ENCODE measurements at places on chromosomes 16 and 17.

- DNase-seq, result no peak
Observed at GRCh38 chr17:45965812-45966211, 33.2 kb upstream of the STH start.

DNA sequence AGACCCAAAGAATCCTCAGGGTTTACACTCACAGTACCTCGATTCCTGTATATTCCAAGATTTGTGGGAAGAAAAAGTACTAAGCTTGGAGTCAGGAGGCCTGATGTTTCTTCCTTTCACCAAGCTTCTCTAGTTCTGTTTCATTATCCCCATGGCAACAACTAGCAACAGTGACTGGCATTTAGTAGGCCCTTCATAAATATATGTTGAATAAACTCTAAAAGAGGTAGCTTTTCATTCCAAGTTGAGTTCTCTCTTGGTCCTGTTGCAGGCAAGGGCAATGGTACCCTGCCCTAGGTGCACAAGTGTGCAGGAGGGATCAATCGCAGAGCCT is 527 bp upstream of the UBE2Z start:
- no peak for DNase-seq

- DNase-seq, result no peak
Observed at GRCh38 chr16:13453938-13454553, 465.9 kb upstream of the ERCC4 start.

GRCh38 chr17:70609566-70609965 is 440.2 kb downstream of the KCNJ2 start:
- DNase-seq, result no peak

- DNase-seq, result no peak
Observed at GRCh38 chr17:75808905-75809621, 24.5 kb downstream of the UNK start.

GRCh38 chr17:72682605-72683004 is 409.9 kb downstream of the SLC39A11 start:
- no peak for DNase-seq

- DNase-seq, result no peak
Observed at GRCh38 chr17:79011451-79012147, 2.0 kb upstream of the CANT1 start.

DNA sequence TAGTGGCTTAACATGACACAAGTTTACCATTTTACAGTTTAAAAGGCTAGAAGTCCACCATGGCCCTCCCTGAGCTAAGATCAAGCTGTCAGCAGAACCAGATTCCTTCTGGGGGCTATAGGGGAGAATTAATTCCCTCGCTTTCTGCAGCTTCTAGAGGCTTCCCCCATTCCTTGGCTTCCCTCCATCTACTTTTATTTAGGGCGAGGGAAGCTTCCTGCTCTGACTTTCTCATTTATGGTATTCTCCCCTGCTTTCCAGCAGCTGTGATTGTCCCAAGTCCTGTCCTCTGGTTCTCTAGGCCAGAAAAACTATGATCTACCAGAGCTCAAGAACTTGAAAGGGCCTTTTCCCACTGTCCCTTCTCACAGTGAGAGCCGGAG is 4.3 kb downstream of the CETP start:
- no peak for DNase-seq

DNA sequence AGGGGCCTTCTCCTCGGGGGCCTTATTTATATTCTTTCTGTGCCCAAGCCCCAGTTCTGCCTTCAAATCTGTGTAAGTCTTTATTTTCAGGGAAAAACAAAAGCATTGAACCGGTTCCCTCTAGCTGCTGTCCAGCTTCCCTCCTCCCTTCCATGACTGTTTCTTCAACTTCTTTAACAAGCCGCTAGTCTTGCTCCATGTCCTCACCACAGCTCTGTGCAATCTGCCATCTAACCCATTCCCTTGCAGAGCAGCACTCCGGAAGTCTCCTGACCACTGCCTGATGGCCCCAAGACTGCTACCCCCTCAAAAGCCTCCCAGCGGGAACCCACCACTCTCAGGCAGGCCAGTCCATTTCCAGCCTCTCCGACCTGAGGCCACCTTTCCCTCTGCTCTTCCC is 16.9 kb downstream of the EMC8 start:
- DNase-seq, result no peak

GRCh38 chr17:13273806-13274205 is 256.0 kb upstream of the ELAC2 start:
- DNase-seq, result no peak

- DNase-seq, result no peak
Observed at GRCh38 chr17:78407387-78408000, 29.0 kb downstream of the PGS1 start.

DNA sequence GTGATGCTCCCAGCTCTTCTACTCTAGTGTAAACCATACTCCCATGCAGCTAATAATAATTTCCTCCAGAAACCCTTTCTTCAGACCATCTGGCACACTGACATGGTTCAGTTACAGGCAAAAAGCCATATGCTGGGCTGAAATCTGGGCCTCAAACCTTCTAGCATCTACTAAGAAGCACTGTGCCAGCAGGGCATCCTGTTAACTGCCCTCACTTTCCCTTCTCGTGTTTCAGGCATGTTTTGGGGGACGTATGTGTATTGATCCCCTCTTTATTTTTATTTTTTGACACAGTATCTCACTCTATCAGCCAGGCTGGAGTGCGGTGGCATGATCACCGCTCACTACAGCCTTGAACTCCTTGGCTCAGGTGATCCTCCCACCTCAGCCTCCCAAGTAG is 33.3 kb downstream of the STAT5A start:
- DNase-seq, result no peak

- no peak for DNase-seq
Observed at GRCh38 chr16:10113248-10113647, 69.0 kb downstream of the GRIN2A start.

GRCh38 chr17:76727745-76728456 is 1.3 kb downstream of the METTL23 start:
- DNase-seq, result no peak

GRCh38 chr17:12386225-12386624 is 279.5 kb upstream of the MYOCD start:
- DNase-seq, result no peak

DNA sequence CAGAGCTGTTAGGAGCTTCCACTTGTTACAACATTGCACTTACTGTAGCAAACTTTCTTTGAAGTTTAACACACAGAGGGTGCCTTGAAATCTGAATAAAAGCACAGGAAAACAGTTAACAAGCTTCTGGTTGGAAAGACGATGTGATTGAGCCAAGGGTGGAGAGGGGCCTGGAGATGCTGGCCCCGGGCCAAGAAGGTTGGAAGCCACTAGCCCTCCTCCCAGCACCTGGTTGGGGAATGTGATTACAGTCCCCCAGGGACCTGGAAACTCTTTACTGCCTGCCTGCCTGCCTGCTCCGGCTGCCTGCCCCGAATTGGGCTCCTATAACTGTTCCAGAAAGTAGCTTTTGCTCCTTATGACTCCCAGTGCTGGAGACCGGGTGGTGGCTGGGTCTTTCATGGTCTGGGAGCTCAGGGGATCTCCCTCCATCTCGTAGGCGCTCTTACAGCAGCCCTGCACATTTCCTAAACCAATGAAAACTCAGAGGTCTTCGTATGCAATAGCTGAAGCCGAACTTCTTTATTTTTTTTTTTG is 48.0 kb upstream of the ZFHX3 start:
- no peak for DNase-seq

DNA sequence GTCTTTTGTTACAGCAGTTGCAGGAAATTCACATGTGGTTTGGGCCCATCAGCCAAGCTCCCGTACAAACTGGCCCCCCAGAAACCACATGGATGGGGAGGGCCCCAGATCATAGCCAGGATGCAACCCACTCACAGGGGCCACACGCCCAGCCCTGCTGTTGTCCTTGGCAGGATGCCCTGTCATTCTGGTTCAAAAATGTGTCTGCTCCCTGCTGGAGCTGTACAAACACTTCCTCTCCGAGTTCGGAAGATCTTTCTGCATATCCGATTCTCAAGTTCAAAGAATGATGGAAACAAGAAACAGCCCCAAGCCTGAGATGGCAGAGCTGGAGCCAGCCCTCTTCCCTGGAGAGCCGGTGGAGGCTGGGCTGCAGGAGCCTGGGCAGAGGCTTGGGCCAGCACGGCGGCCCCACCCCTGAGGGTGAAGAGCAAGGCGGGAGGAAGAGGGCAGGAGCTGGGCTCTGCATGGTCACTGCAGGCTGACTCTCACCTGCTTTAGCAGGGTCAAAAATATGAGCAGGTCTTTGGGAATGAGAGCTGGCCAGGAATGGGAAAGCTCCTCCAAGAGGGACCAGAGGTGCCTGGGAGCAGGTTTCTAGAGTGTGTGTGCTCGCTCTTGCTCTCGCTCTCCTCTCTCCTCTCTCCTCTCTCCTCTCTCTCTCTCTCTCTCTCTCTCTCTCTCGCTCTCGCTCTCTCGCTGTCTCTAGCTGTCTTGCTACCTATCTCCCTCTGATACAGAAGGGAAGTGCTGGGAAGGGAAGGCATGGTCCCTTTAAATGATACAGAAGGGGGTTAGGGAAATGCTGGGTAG is 34.7 kb upstream of the ENPP7 start:
- no peak for DNase-seq

GRCh38 chr16:83692224-83692623 is 115.6 kb upstream of the HSBP1 start:
- no peak for DNase-seq
